ENCODE measurements at places on chromosomes 6 and 20. TPM values are rescaled to one million over a fixed set of nuclear protein-coding genes. Genes with fewer than 3 reads are reported as not detected.
A peak's percentile ranks its signal among the peaks of the same experiment; 100 is the strongest.

SLC22A23 gene
- 1.0 TPM for total RNA-seq

GRCh38 chr6:72661411-72661810 lies 39.5 kb downstream of the KCNQ5 start:
- no peaks in the 10 kb centered on the region for H3K36me3 ChIP-seq
- no peak overlapping the region for H3K4me3 ChIP-seq
- no peaks in the 10 kb centered on the region for H3K27me3 ChIP-seq

SLC23A2 gene
- 14.9 TPM for total RNA-seq

HECA gene
- 75.7 TPM for total RNA-seq

CENPW gene
- total RNA-seq = 75.1 TPM

- H3K4me3 ChIP-seq = peak overlapping the region; percentile 1
- peaks cover 3% of the 10 kb centered on the region for H3K36me3 ChIP-seq
- peak; percentile 74 for DNase-seq
- H3K4me1 ChIP-seq = peaks cover 24% of the 10 kb centered on the region
These were observed 602.9 kb upstream of the ARID1B start for GRCh38 chr6:156174031-156174890.

DNA sequence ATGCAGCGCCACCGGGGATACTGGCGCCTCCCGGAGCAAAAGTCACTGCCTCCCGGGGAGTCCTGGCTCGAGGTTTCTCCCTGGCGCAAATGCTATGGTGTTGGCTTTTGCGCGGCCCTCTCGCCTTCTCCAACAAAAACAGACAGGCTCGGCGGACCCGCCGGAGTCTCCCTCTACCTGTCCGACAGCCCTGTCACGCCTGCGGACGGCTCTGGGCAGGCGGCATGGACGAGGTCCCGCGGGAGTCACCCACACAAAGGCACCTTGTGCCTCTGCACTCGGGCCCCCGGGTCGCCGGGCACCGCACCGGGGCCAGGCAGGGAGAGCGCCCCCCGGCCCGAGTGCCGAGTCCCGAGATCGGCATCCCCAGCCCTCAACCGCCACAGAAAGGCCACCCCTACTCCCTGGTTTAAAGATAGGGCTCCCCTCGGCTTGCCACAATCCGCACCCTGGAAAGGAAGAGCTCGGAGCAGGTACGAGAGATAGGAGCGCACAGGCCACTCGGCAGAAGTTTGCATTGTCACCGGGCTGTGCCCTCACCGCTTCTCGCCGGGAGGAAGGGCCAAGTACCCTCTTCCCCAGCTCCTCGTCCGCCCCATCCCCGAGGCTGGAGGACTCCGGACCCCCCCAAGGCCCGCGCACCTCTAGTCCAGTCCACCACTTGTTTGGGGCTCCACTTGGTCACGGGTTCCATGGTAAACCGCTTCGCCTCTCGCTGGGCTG lies 903 bp downstream of the CNKSR3 start:
- peak overlapping the region; percentile 35 for H3K4me3 ChIP-seq
- peak; percentile 11 for DNase-seq
- H3K4me1 ChIP-seq = peaks cover 11% of the 10 kb centered on the region
- no peaks in the 10 kb centered on the region for H3K36me3 ChIP-seq
- H3K27ac ChIP-seq = no peak overlapping the region

GRCh38 chr20:45833883-45834796 lies 541 bp downstream of the SNX21 start:
- no peaks in the 10 kb centered on the region for H3K27me3 ChIP-seq
- DNase-seq = peak; percentile 60
- no peak overlapping the region for H3K27ac ChIP-seq

DNA sequence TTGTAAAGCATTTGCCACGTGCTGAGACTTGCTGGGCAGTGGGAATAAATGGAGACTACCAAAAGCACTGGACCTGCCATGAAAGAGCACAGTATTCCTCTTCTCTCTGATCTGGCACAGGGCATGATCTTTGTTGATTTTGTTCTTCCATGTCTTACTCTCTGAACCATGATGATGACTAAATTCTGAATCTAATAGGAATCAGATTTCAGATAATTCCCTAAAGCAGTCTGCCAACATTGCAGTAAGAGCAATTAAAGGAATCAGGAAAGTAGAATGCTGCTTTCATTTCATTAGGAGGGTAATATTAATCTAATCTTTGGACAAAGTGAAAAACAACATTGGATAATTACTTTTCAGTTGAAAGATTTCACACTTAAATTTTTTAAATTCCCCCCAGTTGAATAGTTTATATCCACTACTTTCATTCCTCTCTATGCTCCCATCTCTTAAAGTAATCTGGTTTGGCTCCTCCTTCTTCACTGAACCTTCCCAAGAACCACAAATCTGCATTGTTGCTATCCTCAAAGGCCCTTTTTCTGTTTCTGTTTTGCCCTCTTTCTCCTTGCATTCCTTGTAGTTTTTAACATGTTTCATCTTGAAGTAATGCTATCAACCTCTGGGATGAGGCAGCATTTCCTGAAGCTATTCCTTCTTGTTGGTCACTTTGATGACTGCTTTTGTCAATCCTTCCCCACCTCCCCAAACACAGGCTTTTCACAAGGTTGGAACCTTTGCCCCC lies 243.2 kb upstream of the TENT5A start:
- H3K27me3 ChIP-seq = no peaks in the 10 kb centered on the region
- no peak overlapping the region for H3K27ac ChIP-seq
- no peak overlapping the region for H3K4me3 ChIP-seq
- no peak for DNase-seq
- H3K4me1 ChIP-seq = no peaks in the 10 kb centered on the region

GRCh38 chr6:87139236-87139635 lies 16.1 kb upstream of the ZNF292 start:
- peaks cover 4% of the 10 kb centered on the region for H3K27me3 ChIP-seq
- no peak for DNase-seq
- H3K4me1 ChIP-seq = peaks cover 2% of the 10 kb centered on the region
- H3K36me3 ChIP-seq = no peaks in the 10 kb centered on the region
- H3K4me3 ChIP-seq = no peak overlapping the region

ZBTB46 gene
- total RNA-seq = 4.6 TPM

CST7 gene
- total RNA-seq = 81.8 TPM

C20orf141 gene
- not detected for total RNA-seq

- no peak overlapping the region for H3K27ac ChIP-seq
- no peaks in the 10 kb centered on the region for H3K27me3 ChIP-seq
- H3K36me3 ChIP-seq = peaks cover 28% of the 10 kb centered on the region
- DNase-seq = no peak
- no peak overlapping the region for H3K4me3 ChIP-seq
- H3K4me1 ChIP-seq = no peaks in the 10 kb centered on the region
These were observed 127.9 kb downstream of the DTNBP1 start for GRCh38 chr6:15534974-15535373.

DNA sequence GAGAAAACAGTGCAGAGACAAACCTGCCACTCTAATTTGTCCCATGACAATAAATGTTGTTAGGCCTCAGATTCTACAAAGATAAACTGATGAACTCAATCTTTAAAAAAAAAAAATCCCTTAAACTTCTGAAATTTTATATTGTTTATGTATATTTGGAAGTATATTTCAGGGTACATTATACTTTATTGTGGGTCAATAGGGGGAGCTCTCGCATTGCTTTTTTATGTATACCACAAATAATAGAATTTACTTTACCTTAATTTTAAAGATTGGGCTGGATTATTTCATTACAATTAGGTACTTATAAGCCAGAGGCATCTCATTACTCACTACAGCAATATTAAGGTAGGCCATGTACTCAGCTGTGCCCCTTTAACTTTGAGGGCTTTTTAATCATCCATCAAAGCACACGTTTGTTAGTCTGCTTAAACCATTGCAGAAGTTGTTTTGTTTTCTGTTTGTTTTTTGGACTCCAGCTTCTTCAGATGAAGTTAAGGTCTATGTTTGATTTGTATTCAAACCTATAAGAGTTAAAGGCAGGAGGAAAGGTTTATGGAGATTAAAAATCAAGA lies 56.3 kb upstream of the EYA4 start:
- H3K4me1 ChIP-seq = no peaks in the 10 kb centered on the region
- no peaks in the 10 kb centered on the region for H3K36me3 ChIP-seq
- no peak overlapping the region for H3K4me3 ChIP-seq
- H3K27me3 ChIP-seq = peaks cover 1% of the 10 kb centered on the region
- no peak for DNase-seq
- H3K27ac ChIP-seq = no peak overlapping the region

GRCh38 chr20:58633161-58634053 lies 17.7 kb upstream of the STX16 start:
- peaks cover 17% of the 10 kb centered on the region for H3K4me1 ChIP-seq
- peak overlapping the region; percentile 33 for H3K27ac ChIP-seq
- H3K36me3 ChIP-seq = no peaks in the 10 kb centered on the region
- DNase-seq = no peak
- H3K27me3 ChIP-seq = no peaks in the 10 kb centered on the region

- peaks cover 14% of the 10 kb centered on the region for H3K4me1 ChIP-seq
- H3K27ac ChIP-seq = no peak overlapping the region
- no peaks in the 10 kb centered on the region for H3K36me3 ChIP-seq
- DNase-seq = no peak
- peaks cover 2% of the 10 kb centered on the region for H3K27me3 ChIP-seq
These were observed 32.9 kb downstream of the PMEPA1 start for GRCh38 chr20:57676589-57677583.

- no peaks in the 10 kb centered on the region for H3K36me3 ChIP-seq
- H3K27me3 ChIP-seq = peaks cover 21% of the 10 kb centered on the region
- no peak overlapping the region for H3K27ac ChIP-seq
- no peak overlapping the region for H3K4me3 ChIP-seq
- H3K4me1 ChIP-seq = peaks cover 8% of the 10 kb centered on the region
These were observed 14.7 kb upstream of the PXDC1 start for GRCh38 chr6:3766214-3766613.

DNA sequence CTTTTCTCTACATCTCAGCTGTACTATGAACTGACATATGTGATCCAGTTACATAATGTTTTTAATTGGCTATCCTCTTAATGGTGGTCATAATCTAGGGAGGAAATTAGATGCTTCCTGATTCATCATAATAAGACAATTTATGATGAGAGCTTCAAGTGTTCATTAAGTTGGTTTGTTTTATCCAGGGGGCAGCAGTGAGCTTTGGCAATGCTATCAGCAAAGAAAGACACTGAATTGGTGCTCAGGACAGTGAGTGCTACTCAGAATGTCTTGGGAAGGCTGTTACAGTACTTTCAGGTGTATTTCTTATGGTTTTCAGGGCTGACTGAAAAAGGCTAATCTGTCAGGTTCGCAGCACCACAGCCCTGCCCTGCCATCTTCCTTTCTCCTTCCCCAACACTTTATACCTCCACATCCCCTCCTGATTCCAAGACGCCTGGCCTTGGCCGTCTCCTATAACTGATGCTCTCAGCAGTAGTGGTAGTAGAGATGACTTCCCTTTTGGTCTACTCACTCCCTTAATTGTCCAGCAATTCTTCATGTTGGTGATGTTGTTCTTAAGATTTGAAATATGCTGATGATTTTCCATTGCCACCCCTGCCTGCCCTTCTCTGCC lies 67.0 kb upstream of the TNFAIP3 start:
- H3K27ac ChIP-seq = peak overlapping the region; percentile 69
- DNase-seq = peak; percentile 72
- H3K27me3 ChIP-seq = no peaks in the 10 kb centered on the region
- H3K36me3 ChIP-seq = peaks cover 3% of the 10 kb centered on the region
- peaks cover 57% of the 10 kb centered on the region for H3K4me1 ChIP-seq

DNA sequence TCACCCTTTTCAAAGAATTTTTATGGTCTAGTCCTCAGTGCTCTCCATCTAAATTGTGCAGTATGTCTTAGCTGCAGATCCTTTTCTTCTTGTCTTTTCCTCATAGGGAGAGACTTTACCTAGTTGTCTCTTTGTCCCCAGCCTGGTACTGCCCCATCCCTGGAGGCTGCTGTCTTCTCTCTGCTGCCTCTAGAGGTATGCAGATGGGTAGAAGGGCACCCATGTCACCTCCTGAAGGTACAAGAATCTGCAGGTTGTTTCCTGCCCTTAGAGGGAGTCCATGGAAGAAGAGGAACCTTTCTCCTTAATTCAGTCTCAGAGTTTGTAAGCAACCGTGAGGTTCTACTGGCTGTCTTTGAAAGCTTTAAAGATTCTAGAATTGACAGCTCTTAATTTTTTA lies 39.1 kb downstream of the MCM8 start:
- no peaks in the 10 kb centered on the region for H3K27me3 ChIP-seq
- H3K36me3 ChIP-seq = peaks cover 41% of the 10 kb centered on the region
- H3K27ac ChIP-seq = no peak overlapping the region
- H3K4me1 ChIP-seq = no peaks in the 10 kb centered on the region
- no peak for DNase-seq

TAAR6 gene
- not detected for total RNA-seq

GRCh38 chr6:14770572-14770971 lies 475.3 kb upstream of the JARID2 start:
- no peak for DNase-seq
- peaks cover 1% of the 10 kb centered on the region for H3K27me3 ChIP-seq
- no peak overlapping the region for H3K4me3 ChIP-seq
- H3K4me1 ChIP-seq = no peaks in the 10 kb centered on the region
- no peaks in the 10 kb centered on the region for H3K36me3 ChIP-seq

GRCh38 chr6:39339868-39340550 lies 17.5 kb upstream of the KCNK16 start:
- H3K36me3 ChIP-seq = no peaks in the 10 kb centered on the region
- peaks cover 7% of the 10 kb centered on the region for H3K4me1 ChIP-seq
- no peak overlapping the region for H3K4me3 ChIP-seq
- no peak overlapping the region for H3K27ac ChIP-seq

GRCh38 chr6:8948733-8949132 lies 513.4 kb upstream of the SLC35B3 start:
- H3K4me1 ChIP-seq = no peaks in the 10 kb centered on the region
- no peak overlapping the region for H3K27ac ChIP-seq
- H3K36me3 ChIP-seq = no peaks in the 10 kb centered on the region
- H3K4me3 ChIP-seq = no peak overlapping the region
- no peak for DNase-seq

GRCh38 chr6:14619419-14619781 lies 501.8 kb downstream of the CD83 start:
- H3K27me3 ChIP-seq = no peaks in the 10 kb centered on the region
- no peak overlapping the region for H3K27ac ChIP-seq
- no peak for DNase-seq
- H3K4me1 ChIP-seq = peaks cover 3% of the 10 kb centered on the region
- peaks cover 7% of the 10 kb centered on the region for H3K36me3 ChIP-seq

GRCh38 chr20:42364446-42364845 lies 746.3 kb upstream of the CHD6 start:
- no peak overlapping the region for H3K4me3 ChIP-seq
- H3K27ac ChIP-seq = no peak overlapping the region
- no peaks in the 10 kb centered on the region for H3K4me1 ChIP-seq
- H3K27me3 ChIP-seq = no peaks in the 10 kb centered on the region
- no peak for DNase-seq

- H3K4me1 ChIP-seq = no peaks in the 10 kb centered on the region
- no peaks in the 10 kb centered on the region for H3K27me3 ChIP-seq
- H3K36me3 ChIP-seq = peaks cover 5% of the 10 kb centered on the region
- H3K27ac ChIP-seq = no peak overlapping the region
- H3K4me3 ChIP-seq = no peak overlapping the region
These were observed 27.0 kb downstream of the FITM2 start for GRCh38 chr20:44284032-44284431.

DNA sequence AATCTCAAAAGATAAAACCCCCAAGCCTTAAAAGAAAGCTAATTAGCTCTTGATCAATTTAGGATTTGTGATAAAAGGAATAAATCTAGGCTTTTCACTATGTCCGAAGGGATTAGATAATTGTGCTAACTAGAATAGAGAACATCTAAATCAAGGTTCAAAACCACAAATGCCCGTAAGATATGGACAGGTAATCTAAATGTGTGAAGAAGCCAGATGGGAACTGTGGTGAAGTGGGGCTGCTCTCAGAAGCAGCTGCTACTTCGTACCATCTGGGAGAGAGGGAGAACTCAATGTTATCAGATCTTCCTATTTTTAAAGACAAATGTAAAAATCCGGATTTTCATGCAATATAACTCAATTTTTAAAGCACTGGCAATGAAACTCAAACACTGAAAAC lies 44.2 kb downstream of the NCOA6 start:
- no peak overlapping the region for H3K4me3 ChIP-seq
- H3K27ac ChIP-seq = no peak overlapping the region
- H3K27me3 ChIP-seq = no peaks in the 10 kb centered on the region
- peaks cover 1% of the 10 kb centered on the region for H3K36me3 ChIP-seq
- no peak for DNase-seq
- peaks cover under 1% of the 10 kb centered on the region for H3K4me1 ChIP-seq

PPIL6 gene
- total RNA-seq = 0.46 TPM
